PC-3 (cell line): ENCODE measurements at places on chromosomes 5 and 9. TPM values are rescaled to one million over a fixed set of nuclear protein-coding genes. Genes with fewer than 3 reads are reported as not detected.

DNA sequence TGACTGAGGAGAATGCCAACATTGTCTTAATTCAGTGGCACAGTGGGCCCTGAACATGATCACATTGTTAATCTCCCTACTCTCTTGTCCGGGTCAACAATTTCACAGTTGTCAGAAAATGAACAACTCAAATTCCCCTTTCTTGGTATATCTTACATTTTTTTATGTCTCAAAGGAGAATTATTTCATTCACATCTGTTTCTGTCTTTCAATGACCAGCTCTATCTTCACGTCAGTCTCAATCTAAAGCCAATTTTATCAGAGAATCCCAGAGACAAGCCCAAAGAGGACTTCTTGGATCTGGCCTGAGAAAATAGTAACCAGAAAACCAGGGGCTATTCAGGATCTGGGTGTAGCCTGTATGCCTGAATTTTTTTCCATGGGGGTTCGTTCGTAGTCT, 477.5 kb downstream of the PDE4D start:
- H3K4me3 ChIP-seq: no peak overlapping the region
- no peak for DNase-seq
- no peaks in the 10 kb centered on the region for H3K4me1 ChIP-seq
- H3K27ac ChIP-seq: no peak overlapping the region
- H3K36me3 ChIP-seq: no peaks in the 10 kb centered on the region

GRCh38 chr5:2487152-2487763, 264.2 kb downstream of the IRX2 start:
- no peaks in the 10 kb centered on the region for H3K36me3 ChIP-seq
- H3K27ac ChIP-seq: no peak overlapping the region
- no peaks in the 10 kb centered on the region for H3K27me3 ChIP-seq
- DNase-seq: no peak

DNA sequence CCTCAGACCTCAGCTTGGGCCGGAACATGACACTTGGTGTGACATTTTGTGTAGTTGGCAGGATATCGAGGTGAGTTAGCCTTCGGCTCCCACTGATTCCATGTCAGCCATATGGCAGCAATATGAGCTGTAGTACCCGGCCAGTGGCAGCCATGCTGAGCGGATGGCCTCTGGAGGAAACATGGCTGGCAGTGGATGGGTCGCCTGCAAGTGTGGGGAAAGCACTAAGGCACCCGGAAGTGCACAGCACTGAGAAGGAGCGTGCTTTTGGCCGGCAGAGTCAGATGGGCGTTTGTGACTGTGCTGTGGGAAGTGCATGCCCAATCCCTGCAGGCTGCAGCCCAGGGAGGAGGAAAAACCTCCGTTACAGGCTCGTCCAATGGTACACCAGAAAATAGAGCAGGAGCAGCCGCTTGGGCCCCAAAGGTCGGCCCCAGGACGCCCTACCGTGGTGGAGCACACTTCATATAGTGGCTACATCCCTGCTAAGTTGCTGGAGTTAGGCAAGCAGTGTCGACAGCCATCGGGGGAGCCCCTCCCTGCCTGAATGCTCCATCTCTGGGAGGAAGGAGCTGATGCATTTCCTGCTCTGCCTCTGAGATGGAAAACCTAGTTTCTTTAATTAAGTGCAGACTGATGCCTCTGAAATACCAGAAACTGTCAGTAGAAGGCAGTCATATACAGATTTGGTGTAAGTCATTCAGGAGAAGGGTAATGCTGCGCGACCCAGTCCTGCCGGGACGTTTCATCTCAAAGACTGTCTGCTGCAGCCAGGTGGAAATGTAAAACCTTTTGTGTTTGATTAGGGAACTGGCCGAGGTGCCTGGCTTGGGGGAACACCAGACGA, 2185.8 kb upstream of the ACO1 start:
- H3K4me1 ChIP-seq: no peaks in the 10 kb centered on the region
- no peak for DNase-seq
- no peak overlapping the region for H3K4me3 ChIP-seq
- no peak overlapping the region for H3K27ac ChIP-seq
- H3K36me3 ChIP-seq: no peaks in the 10 kb centered on the region
- no peaks in the 10 kb centered on the region for H3K27me3 ChIP-seq

DNA sequence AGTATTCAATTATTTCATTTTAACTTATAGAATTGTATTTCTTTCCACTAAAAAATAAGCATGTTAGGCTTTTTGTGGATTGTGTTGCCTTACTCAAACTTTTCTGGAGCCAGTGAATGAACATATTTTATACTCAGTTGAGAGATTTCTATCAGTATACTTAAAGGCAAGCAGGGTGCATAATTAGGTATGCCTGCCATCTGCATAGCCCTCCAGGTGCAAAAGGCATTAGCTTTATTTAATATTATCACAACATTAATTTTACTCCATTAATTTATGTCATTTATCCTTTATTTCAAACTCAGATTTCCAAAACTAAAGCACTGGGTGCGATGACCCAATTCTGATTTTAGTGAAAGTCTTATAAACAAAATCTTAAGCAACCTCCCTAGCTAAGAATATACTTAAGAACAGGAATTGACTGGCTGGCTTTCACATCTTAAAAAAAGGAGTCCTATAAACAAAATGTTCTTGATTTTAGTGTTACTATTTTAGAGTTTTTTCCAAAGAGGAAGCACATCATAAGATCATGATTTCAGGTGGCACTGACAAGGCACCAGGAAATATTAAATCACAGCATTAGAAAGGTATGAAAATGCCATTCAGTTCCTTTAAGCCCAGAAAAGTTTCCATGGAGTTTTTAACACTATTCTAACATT, 178.4 kb downstream of the MPDZ start:
- H3K4me3 ChIP-seq: no peak overlapping the region
- no peaks in the 10 kb centered on the region for H3K36me3 ChIP-seq
- no peak for DNase-seq
- H3K4me1 ChIP-seq: no peaks in the 10 kb centered on the region

The PCDHB2 gene
- total RNA-seq: 13.8 and 15.0 TPM in 2 replicates

- peak; percentile 75 for DNase-seq
- H3K27ac ChIP-seq: no peak overlapping the region
- H3K4me3 ChIP-seq: no peak overlapping the region
- H3K27me3 ChIP-seq: no peaks in the 10 kb centered on the region
Measured at GRCh38 chr9:77751341-77752091, 103.4 kb upstream of the GNA14 start.

DNA sequence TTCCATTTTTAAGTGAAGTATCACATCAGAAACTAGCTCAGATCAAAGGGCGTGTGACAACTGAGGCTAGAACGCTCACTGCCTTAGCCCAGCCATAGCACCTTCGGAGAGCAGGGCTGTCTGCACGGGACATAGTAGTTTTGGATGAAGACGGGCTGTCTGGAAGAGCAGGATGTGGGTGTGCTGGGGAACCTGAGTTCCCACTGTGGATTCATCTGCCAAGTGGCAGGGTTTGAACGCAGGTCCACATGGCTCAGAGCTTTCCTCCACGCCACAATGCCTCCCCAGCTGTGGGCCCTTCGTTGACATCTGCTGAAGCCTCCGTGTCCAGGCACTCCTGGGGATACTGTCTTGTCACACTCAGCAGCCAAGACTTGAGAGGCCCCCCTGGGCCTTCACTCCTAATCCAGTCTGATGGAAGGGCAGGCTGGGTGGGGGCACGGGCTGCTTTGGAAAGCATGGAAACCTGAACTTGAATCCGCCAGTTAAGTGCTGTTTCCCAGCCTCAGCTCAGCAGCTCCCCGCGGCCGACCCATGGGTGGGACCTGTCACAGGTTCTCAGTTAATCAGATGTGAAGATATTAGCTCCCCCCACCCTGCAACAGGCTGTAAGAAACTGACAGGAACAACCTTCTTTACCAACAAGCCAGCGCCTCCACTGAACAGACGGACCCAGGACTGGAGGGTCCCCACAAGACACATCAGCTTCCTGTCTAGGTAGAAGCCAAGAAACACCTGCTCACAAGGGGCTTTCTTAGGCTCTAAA, 228.1 kb downstream of the FANCC start:
- no peak overlapping the region for H3K4me3 ChIP-seq
- no peaks in the 10 kb centered on the region for H3K36me3 ChIP-seq
- no peak for DNase-seq
- peaks cover 30% of the 10 kb centered on the region for H3K4me1 ChIP-seq

DNA sequence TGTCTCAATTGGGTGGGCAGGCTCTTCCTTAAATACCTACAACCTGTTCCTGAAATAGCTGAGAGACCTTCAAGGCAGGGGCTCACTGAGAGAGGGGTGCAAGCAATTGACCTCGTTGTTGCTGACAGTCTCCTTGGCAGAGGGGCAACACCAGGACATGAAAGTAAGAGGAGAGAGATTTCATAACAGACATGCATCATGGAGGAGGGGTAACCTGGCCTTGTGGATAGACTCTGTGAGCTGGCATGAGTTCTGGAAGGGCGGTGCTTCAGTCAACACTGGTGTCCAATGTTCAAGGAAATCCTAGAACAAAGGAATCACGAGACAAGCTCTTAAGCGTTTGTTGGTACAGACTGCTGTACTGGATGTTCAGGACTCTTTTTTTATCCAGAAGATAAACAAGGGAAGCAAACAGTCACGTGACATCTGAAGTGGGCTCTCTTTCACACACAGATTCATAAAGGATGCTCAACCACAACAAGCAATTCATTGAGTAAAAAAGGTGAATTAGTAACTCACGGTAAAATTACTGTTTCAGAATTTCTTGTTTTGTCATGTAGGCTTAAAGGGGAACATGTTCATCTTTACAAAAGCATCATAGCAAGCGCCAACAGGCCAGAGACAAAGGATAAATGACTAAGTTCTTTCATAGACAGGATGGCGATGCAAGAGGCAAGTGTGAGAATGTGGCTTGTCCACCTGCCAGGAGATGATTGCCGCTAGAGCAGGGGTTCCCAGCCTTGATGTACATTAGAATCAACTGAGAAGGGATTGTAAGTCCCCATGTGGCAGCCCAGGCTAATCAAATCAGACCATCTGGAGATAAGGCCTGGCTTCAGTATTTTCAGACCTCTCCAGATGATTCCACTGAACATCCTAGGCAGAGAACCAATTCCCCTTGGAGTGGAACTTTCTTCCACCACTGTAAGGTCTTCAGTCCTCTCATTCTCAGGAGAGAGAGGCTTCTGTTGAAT, 20.7 kb downstream of the ANKRA2 start:
- H3K36me3 ChIP-seq: no peaks in the 10 kb centered on the region
- no peaks in the 10 kb centered on the region for H3K27me3 ChIP-seq
- DNase-seq: no peak
- H3K27ac ChIP-seq: no peak overlapping the region
- peaks cover 29% of the 10 kb centered on the region for H3K4me1 ChIP-seq
- no peak overlapping the region for H3K4me3 ChIP-seq

The DNAH5 gene
- total RNA-seq: 3.4 and 3.5 TPM in 2 replicates

The DOCK2 gene
- 0.26 and 0.58 TPM in 2 replicates for total RNA-seq
